ENCODE measurements at places on chromosomes 11 and 22. TPM values are rescaled to one million over a fixed set of nuclear protein-coding genes. Genes with fewer than 3 reads are reported as not detected.

NXPE4 gene
- total RNA-seq: not detected

OR52A1 gene
- not detected for total RNA-seq

GRM5 gene
- total RNA-seq: 0.22 TPM

OR4D5 gene
- total RNA-seq: not detected

SF1 gene
- 302 TPM for total RNA-seq

CCDC89 gene
- 0.84 TPM for total RNA-seq

IGF2 gene
- total RNA-seq: 148 TPM

NAGA gene
- total RNA-seq: 25.8 TPM

C22orf15 gene
- total RNA-seq: not detected

SLC25A18 gene
- total RNA-seq: 8.4 TPM

OR6A2 gene
- total RNA-seq: 0.35 TPM

CECR2 gene
- 1.1 TPM for total RNA-seq

CABP4 gene
- 3.8 TPM for total RNA-seq

TRPM5 gene
- not detected for total RNA-seq

RHOD gene
- 22.2 TPM for total RNA-seq

APOL1 gene
- total RNA-seq: 82.3 TPM

RRM1 gene
- total RNA-seq: 24.5 TPM

SLC22A12 gene
- total RNA-seq: 0.29 TPM

FXYD6 gene
- total RNA-seq: 21.5 TPM

ZNF215 gene
- total RNA-seq: 2.5 TPM

OTOG gene
- not detected for total RNA-seq

TEAD1 gene
- total RNA-seq: 150 TPM

CNIH2 gene
- total RNA-seq: 0.55 TPM

IL10RA gene
- total RNA-seq: 32.1 TPM

OR56A1 gene
- total RNA-seq: 0.03 TPM

ACRV1 gene
- not detected for total RNA-seq

FLRT1 gene
- not detected for total RNA-seq

DTX4 gene
- 60.8 TPM for total RNA-seq

OR8I2 gene
- total RNA-seq: not detected

PACSIN2 gene
- 52.2 TPM for total RNA-seq

P2RX6 gene
- 1.2 TPM for total RNA-seq

RASD2 gene
- total RNA-seq: 1.6 TPM

FOSL1 gene
- 58.3 TPM for total RNA-seq

CALCA gene
- total RNA-seq: not detected

MS4A8 gene
- total RNA-seq: 0.48 TPM

DDX25 gene
- not detected for total RNA-seq

OR4A16 gene
- not detected for total RNA-seq

TSPO gene
- 305 TPM for total RNA-seq

CHRM4 gene
- not detected for total RNA-seq

GGT5 gene
- 45.4 TPM for total RNA-seq

MRPL21 gene
- total RNA-seq: 41.9 TPM

GANAB gene
- 286 TPM for total RNA-seq

PHOX2A gene
- total RNA-seq: not detected

TSGA10IP gene
- not detected for total RNA-seq

IL17REL gene
- not detected for total RNA-seq

OR52H1 gene
- not detected for total RNA-seq

SHANK3 gene
- 95.7 TPM for total RNA-seq

TSSK2 gene
- total RNA-seq: not detected

PAX6 gene
- total RNA-seq: 0.32 TPM

TRPC6 gene
- 2.6 TPM for total RNA-seq

PES1 gene
- total RNA-seq: 59.4 TPM

CD59 gene
- total RNA-seq: 659 TPM

HSD17B12 gene
- 110 TPM for total RNA-seq

HBB gene
- total RNA-seq: 346 TPM

SHISAL1 gene
- total RNA-seq: 3.3 TPM

MMP12 gene
- 0.29 TPM for total RNA-seq

UPB1 gene
- total RNA-seq: 0.32 TPM
